ENCODE measurements at places on chromosomes 13 and 19.

GRCh38 chr13:84677836-84678235 lies 795.6 kb upstream of the SLITRK1 start:
- DNase-seq, result no peak

DNA sequence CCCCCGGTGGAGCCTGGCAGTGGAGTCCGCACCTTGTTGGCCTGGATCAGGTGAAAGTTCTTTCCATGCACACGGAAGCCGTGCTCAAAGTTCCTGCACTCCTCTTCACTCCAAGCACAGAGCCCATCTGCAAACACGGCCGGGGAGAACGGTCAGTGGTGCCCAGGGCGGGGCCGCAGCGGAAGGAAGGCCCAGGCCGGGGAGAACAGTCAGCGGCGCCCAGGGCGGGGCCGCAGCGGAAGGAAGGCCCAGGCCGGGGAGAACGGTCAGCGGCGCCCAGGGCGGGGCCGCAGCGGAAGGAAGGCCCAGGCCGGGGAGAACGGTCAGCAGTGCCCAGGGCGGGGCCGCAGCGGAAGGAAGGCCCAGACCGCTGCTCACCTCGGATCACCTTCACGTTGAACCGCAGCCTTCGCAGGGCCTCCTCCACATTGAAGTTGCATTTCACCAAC lies 20.6 kb upstream of the PLPP2 start:
- no peak for DNase-seq

- DNase-seq, result no peak
These were observed 77.0 kb downstream of the TM9SF2 start for GRCh38 chr13:99577934-99578917.

GRCh38 chr13:80251403-80251802 lies 89.5 kb downstream of the SPRY2 start:
- no peak for DNase-seq

- no peak for DNase-seq
These were observed 387.4 kb downstream of the DLEU7 start for GRCh38 chr13:50456111-50456510.

GRCh38 chr13:98959786-98960605 lies 17.9 kb downstream of the DOCK9 start:
- DNase-seq, result no peak
